ENCODE measurements at places on chromosomes 1 and 21. TPM values are rescaled to one million over a fixed set of nuclear protein-coding genes. Genes with fewer than 3 reads are reported as not detected.

DNA sequence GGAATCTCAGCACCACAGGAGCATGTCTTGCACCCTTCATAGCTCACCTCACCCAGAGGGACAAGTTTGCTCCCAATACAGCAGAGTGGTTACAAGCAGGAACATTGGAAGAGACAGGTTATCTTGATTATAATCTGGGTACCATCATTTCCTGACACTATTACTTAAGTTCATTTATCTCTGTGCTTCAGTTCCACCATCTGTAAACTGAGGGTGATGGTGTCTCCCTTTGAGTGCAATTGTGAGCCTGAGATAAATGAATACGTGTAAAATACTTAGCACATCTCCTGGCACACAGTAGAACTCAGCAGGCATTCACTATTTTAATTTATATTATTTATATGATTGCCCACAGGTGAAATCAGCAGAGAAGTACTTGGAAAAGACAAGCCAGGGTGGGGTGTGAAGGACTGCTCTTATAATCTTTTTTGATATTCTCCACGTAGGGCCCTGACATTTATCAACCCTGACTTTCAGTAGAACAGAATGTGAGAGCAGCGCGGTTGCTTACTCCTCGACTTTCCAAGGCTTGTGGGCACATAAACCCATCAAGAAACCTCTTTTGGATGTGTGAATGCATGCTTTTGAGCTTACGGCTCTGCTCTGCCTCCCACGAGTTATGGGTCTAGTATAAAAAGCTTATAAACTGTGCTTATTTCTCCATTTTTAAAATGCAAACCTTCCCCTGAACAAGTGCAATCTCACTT lies 34.9 kb downstream of the DUSP10 start:
- DNase-seq: no peak

GRCh38 chr1:103110701-103111100 lies 2.4 kb upstream of the COL11A1 start:
- DNase-seq: no peak

CHD1L gene
- total RNA-seq: 27.1 TPM

ANKRD35 gene
- total RNA-seq: 1.1 TPM

Measured in transverse colon (tissue), 4 donors.